Adrenal gland (tissue), 19 donors: ENCODE measurements at places on chromosomes 2 and 18. TPM values are rescaled to one million over a fixed set of nuclear protein-coding genes. Genes with fewer than 3 reads are reported as not detected.

BOLL gene
- not detected for polyA plus RNA-seq

CDK5R2 gene
- polyA plus RNA-seq: 10.4 TPM

HOXD9 gene
- polyA plus RNA-seq: 7.6 TPM

NR4A2 gene
- 14.1 TPM for polyA plus RNA-seq

SLC5A7 gene
- polyA plus RNA-seq: 0.08 TPM

UGT1A6 gene
- polyA plus RNA-seq: not detected

ZNF396 gene
- polyA plus RNA-seq: 3.3 TPM

SERPINB5 gene
- 0.07 TPM for polyA plus RNA-seq

SERPINB4 gene
- polyA plus RNA-seq: not detected

LYPD6 gene
- polyA plus RNA-seq: 0.16 TPM

NT5DC4 gene
- polyA plus RNA-seq: not detected

IRS1 gene
- 10.0 TPM for polyA plus RNA-seq

SNTG2 gene
- polyA plus RNA-seq: 0.72 TPM

EPAS1 gene
- 62.0 TPM for polyA plus RNA-seq

PROKR1 gene
- 0.53 TPM for polyA plus RNA-seq

C2orf72 gene
- 1.4 TPM for polyA plus RNA-seq

POTEI gene
- polyA plus RNA-seq: not detected

STK11IP gene
- 10.8 TPM for polyA plus RNA-seq

DHRS9 gene
- 1.7 TPM for polyA plus RNA-seq

RAB27B gene
- 3.2 TPM for polyA plus RNA-seq

HOXD3 gene
- 2.0 TPM for polyA plus RNA-seq

TMEM182 gene
- polyA plus RNA-seq: 0.74 TPM

MRPS5 gene
- 96.7 TPM for polyA plus RNA-seq

SPP2 gene
- polyA plus RNA-seq: not detected

ACTG2 gene
- 66.9 TPM for polyA plus RNA-seq

TWIST2 gene
- polyA plus RNA-seq: 15.1 TPM

HTR2B gene
- 17.9 TPM for polyA plus RNA-seq

CYTIP gene
- polyA plus RNA-seq: 3.9 TPM

ANKAR gene
- 2.4 TPM for polyA plus RNA-seq

SERPINB12 gene
- polyA plus RNA-seq: not detected

SERPINB3 gene
- not detected for polyA plus RNA-seq

GRB14 gene
- polyA plus RNA-seq: 280 TPM

XIRP2 gene
- polyA plus RNA-seq: not detected

CAVIN2 gene
- 11.9 TPM for polyA plus RNA-seq

TMEM178A gene
- polyA plus RNA-seq: 0.93 TPM

SF3B1 gene
- 548 TPM for polyA plus RNA-seq

TMEM169 gene
- 0.88 TPM for polyA plus RNA-seq

ITGB6 gene
- not detected for polyA plus RNA-seq

FMNL2 gene
- polyA plus RNA-seq: 54.2 TPM

STPG4 gene
- not detected for polyA plus RNA-seq

PSMA8 gene
- 0.24 TPM for polyA plus RNA-seq

SCN7A gene
- 2.6 TPM for polyA plus RNA-seq

POTEJ gene
- not detected for polyA plus RNA-seq

TANK gene
- polyA plus RNA-seq: 23.7 TPM

FRZB gene
- 2.5 TPM for polyA plus RNA-seq

AAMP gene
- 54.8 TPM for polyA plus RNA-seq

VSNL1 gene
- 22.0 TPM for polyA plus RNA-seq

VIL1 gene
- 0.40 TPM for polyA plus RNA-seq

RUFY4 gene
- polyA plus RNA-seq: 0.98 TPM

CCDC141 gene
- polyA plus RNA-seq: 0.48 TPM

PLB1 gene
- polyA plus RNA-seq: 4.1 TPM

ZNG1B gene
- polyA plus RNA-seq: 34.1 TPM

MARCHF4 gene
- polyA plus RNA-seq: 0.40 TPM
